ENCODE measurements at places on chromosomes 5 and 9.

GRCh38 chr5:171246231-171246630 is 62.8 kb upstream of the TLX3 start:
- no peak for DNase-seq

- DNase-seq: peak; percentile 39
These were observed 171.6 kb downstream of the PAX5 start for GRCh38 chr9:36862206-36863145.

GRCh38 chr5:153081385-153081784 is 409.1 kb upstream of the GRIA1 start:
- no peak for DNase-seq

DNA sequence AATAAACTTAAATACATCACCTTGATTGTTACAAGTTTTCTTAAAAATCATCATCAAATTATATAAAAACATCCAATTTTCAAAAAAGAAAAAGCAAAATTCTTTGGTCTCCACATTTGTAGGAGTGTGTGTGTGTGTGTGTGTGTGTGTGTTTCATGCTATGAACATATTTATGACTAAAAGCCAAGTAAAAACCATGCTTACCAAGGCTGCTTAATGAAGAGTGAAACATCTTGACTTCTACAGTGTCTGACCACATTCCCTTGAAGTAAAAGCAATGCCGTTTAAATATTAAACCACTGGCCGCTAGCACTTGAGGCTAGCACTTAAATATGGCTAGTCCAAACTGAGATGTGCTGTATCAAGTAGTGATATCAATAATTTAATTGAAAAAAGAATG is 549.1 kb upstream of the CCNG1 start:
- DNase-seq: no peak

GRCh38 chr9:86099701-86100364 is 475 bp upstream of the GOLM1 start:
- DNase-seq: peak; percentile 66

DNA sequence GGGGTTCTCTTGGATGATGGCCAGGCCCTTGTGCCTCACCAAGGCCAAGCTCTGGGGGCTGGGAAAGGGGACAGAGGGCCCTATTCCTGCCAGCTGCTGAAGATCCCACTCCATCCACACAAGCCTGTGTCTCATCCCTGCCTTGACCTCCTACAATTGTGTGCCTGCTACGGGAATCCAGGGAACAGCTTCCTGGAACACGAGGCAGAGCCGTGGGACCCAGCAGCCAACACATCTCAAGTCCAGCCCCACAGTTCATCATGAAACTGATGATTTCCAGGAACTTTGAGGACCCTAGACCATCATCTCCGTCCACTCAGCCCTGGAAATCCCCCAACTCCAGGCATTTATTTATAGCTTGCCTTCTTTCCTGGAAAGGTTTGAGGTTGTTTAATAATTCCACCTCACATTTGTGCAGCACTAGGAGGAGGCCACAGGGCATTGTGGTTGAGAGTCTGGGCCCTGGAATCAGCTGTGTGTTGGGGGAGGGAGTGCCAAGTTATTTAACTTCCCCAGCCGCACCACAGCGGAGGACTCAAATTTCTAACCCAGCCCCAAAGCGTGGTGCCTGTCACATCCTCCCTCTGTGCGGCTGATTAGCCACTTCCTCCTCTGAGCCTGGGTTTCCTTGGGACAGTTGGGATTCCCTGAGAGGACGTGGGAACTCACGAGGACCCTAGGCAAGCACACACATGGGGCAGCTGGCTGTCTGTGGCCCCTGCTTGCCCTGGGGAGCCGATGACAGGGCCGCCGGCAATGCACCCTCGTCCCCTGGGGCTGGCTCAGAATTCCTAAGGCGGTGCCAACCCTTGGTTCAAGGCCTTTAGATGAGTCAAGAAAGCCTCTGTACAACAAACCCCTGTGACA is 58.2 kb upstream of the GGTA1 start:
- DNase-seq: peak; percentile 77

DNA sequence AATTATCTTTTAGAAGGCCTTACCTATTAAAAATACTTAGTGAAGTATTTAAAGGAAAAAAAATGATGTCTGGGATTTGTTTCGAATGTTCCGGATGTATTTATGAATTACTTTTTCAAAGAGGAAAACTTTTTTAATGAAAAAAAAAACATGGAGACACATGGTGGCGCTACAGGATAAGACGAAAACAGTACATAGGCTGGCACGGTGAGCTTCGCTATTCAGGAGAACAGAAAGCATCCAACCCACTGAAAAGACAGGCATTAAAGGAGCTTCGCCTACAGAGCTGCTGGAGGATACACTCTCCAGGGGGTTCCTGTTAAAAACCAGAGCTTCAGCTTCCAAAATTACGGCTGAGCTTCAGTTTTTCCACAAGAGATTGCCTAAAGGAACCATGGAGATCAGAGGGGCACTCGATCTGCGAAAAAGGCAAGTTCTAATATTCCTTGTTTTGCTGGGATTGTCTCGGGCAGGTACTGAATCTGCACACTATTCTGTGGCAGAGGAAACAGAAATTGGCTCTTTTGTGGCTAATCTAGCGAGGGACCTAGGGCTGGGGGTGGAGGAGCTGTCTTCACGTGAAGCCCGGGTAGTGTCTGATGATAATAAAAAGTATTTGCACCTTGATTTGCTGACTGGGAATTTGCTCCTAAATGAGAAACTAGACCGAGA is at the start of gene PCDHB14:
PCDHB14 (plus strand) TSS at position 232 of the 672 bp plus-strand sequence; CDS start at position 395, 163 bp downstream.
- DNase-seq: peak; percentile 30

DNA sequence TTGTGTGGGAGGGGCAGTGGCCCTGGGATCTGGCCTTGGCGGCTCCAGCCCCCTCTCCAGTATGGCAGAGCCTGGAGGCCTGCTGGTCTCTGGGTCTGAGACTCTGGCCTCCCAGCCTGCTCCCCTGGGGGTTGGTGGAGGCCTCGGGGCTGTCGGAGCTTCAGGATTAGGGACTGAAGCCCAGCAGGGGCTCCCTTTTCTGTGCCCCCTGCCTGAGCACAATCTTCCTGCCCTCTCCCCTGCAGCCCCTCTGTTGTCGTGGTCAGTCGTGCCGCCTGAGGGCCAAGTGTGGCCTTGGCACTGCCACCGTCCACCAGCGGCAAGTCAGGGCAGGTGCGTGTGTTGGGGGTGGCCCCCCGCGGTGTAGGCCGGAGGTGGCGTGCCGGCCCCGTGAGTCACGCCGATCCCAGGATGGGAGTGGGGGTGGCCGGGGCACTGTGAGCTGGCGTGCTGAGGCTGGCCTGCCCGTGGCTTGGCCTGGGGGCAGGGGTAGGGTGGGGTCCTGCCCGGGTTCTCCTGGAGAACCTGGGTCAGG is 53.6 kb downstream of the RXRA start:
- no peak for DNase-seq

DNA sequence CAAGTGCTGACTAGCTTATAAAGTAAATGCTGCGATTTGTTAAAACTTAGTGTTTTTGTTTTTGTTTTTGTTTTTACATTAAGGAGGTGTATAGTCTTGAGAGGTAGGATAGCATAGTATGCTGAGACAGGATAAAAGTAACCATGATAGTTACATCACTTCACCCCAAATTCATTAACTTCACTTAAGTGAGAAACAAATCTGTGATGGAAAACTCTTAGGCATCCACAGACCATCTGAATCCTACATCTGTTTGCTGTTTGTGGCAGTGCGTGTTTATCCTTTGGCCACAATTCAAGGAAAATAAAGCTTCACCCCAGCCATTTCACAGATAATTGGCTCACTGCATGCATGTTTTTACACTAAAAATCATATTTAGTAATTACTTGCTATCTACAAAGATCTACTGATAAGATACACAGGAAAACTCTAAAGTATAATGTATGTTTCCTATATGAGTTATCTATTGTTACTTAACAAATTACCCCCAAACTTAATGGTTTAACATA is 82.0 kb downstream of the ZNF622 start:
- no peak for DNase-seq

DNA sequence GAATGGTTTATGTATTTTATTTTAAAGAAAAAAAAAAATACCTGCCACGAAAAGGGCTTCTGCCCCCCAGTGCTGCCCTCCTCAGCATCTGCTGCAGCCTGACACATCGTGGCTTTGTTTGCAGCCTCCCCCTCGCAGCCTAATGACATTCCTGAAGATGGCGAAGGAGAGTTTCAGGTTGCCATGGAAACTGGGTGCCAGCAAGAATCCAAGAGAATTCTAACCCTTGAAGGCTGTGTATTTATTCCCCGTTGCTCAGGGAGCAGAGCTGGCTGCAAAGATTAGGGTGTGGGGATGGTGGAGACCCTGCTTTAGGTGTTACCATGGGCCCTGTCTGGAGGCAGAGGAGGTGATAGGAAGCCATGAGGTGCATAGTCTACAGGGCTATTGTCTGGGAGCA is 126.6 kb downstream of the NSG2 start:
- no peak for DNase-seq

DNA sequence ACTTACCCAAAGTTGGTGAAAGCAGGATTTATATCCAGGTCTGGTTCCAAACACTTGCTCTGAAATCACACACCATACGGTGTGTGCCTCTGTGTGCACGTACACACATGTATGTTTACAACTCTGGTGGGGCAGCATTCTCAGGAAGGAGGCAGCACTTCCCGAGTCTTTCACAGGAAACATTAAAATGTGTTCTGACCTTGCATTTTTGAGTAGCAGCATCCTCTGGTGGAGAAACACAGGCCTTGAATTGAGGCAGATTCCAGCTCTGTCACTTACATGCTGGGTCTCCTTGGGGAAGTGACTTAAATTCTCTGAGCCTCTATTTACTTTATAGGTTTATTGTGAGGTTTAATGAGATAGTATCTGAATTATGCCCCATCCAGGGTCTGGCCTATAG is 126.4 kb downstream of the RGS3 start:
- peak; percentile 66 for DNase-seq

DNA sequence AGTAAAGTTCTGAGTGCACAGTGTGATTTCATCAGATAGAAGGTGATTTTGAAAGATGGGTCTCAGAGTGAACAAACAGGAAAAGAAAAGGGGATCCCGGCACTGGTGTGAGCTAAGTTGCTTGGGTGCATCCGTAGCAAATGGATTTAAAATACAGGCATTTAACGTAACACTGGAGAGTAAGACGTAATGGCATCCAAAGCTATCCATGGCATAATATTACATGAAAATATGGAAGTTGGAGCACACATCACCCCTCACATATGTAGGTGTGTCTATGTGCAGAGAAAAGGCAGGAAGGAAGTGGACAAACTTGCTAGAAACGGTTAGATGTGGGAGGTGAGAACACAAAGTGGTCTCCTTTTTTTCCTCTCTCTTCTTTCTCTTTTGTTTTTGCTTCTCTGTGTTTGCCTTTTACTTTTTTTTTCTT is 38.2 kb upstream of the SEMA4D start:
- no peak for DNase-seq

DNA sequence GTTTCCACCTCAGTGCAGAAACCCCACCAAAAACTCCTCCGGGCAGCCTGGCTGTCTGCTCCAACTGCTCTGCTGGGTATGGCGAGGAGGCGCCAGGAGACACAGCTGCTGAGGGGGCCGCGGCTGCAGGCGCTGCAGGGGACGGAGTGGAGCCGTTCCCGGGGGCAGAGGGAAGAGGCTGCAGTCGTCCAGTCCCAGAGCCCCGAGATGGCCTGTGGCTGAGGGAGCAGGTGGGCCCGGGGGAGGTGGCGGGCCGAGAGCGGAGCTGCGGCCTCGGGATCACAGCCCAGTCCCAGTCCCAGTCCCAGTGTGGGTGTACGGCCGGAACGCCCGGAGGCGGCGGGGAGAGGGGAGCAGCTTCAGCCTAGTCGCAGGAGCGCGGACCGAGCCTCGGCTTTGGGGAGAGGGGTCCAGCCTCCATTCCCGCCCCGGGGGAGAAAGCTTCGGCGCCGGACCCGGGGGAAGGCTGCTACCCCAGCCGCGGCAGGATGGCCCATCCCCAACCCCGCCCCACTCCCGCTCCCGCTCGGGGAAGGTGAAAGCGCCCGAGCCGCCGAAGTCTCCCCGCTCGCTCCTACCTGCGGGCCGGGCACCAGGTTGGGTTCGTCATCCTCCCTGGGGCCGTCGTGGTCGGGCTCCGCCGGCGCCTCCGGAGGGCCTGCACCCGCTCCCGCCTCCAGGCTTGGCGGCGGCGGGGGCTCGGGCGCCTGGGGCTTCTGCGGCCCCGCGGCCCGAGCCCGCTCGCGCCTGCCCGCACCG is 513 bp downstream of the FAM193B start:
- DNase-seq: no peak

GRCh38 chr5:167307042-167307441 is 984.4 kb upstream of the WWC1 start:
- no peak for DNase-seq

DNA sequence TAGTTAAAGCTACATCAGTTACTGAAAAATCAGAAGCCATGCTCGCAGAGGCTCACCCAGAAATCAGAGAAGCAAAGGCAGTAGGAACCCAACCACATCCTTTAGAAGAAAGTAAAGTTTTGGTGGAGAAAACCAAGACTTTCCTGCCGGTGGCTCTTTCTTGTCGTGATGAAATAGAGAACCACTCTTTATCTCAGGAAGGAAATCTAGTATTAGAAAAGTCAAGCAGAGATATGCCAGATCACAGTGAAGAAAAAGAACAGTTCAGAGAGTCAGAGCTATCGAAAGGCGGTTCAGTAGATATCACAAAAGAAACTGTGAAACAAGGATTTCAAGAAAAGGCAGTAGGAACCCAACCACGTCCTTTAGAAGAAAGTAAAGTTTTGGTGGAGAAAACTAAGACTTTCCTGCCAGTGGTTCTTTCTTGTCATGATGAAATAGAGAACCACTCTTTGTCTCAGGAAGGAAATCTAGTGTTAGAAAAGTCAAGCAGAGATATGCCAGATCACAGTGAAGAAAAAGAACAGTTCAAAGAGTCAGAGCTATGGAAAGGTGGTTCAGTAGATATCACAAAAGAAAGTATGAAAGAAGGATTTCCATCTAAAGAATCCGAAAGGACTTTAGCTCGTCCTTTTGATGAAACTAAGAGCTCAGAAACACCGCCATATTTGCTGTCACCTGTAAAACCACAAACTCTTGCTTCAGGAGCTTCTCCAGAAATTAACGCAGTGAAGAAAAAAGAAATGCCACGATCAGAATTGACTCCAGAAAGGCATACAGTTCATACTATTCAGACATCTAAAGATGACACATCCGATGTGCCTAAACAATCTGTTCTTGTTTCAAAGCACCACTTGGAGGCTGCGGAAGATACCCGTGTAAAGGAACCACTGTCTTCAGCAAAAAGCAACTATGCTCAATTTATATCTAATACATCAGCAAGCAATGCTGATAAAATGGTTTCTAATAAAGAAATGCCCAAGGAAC is 47.2 kb downstream of the CMYA5 start:
- DNase-seq: no peak

DNA sequence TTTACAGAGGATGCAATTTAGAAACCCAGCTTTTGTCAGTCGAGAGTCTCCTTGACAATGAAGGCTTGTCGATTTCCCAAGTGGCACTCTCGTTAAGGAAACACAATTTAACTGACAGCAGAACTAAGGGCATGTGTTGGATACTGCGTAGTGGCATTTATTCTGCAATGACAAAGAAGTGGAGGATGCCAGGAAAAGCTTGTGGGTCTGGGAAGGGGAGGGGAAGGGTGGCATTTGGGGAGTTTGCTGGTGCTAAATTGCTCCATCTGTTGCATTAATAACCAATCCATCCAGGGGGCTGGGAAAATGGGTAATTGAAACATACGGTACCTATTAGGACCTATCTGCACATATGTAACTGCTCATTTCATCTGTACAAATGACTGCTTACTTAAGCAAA is 190.6 kb downstream of the NSG2 start:
- no peak for DNase-seq

GRCh38 chr5:159965031-159965837 is 43.7 kb upstream of the TTC1 start:
- peak; percentile 61 for DNase-seq

GRCh38 chr9:131619680-131620079 is 74.4 kb downstream of the PRRT1B start:
- DNase-seq: no peak

Measured in fibroblast of the aortic adventitia (primary cell).